ENCODE measurements at places on chromosomes 2 and 18.

DNA sequence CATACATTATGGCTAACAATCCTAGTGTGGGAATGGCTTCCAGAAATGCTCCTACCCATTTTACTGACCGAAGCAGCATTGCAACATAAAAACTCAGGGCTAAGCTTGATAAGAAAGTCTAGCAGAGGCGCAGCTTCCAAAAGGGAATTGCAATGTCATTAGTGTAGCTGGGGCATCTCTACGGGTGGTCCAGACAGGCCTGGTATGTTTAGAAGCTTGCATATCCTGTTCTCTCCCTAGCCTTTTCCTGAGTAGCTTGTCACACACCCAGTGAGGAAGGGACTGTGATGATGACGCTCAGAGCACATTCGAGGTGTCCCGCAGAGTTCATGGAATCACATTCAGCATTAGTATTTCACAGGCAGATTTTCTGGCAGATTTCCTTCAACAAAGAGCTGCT is 38.0 kb upstream of the COL5A2 start:
- DNase-seq, result no peak

GRCh38 chr2:30679426-30680088 is 127.7 kb downstream of the CAPN13 start:
- no peak for DNase-seq

DNA sequence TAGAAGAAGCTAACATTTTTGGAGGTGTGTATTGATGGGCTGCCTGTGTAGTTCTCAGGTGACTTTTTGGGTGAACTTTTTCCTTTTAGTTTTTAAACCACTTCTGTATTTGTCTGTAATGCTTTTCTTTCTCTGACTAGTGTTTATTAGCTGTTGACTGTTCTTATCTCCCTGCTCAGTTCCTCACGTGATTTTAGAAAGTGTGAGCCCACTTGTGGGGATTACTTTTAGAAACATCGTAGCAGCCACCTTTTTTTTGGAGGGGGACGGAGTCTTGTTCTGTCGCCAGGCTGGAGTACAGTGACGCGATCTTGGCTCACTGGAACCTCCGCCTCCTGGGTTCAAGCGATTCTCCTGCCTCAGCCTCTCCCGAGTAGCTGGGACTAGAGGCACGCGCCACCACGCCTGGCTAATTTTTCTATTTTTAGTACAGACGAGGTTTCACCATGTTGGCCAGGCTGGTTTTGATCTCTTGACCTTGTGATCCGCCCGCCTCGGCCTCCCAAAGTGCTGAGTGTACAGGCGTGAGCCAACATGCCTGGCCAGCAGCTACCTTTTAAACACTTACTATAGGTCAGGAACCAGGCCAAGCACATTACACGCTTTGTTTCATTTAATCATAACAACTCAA is 9.2 kb upstream of the CDKL4 start:
- no peak for DNase-seq

- no peak for DNase-seq
These were observed 4.3 kb downstream of the GPR17 start for GRCh38 chr2:127650041-127650784.

DNA sequence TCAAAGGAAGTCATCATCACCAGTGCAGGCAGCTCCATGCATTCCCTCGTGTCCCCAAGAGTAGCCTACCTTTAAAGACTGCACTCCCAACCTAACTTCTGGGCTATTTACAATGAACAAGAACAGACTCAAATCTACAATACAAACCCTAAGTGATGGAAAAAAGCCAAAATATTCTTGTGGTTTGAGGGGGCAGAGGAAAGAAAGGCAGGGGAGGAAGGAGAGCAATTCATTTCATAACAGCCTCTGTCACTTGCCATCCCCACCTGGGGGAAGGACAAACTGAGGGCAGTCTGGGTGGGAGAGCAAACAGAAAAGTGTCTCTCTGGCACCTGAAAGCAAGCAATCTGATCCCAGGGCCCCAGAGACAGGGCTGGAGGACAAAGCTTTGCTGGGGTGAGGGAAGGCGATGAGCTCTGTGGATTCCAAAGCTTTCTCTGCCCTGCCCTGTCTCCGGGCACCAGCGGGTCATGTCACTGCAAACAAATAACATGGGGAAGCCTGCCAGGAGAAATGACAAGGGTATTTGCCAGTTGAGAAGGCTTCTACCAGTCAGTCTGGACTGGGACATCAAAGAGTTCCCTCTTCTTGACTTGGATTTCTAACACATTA is 528.0 kb upstream of the TNP1 start:
- DNase-seq, result no peak

GRCh38 chr2:235165631-235166030 is 213.8 kb downstream of the SH3BP4 start:
- DNase-seq, result no peak

- DNase-seq, result no peak
These were observed 251.5 kb upstream of the MEX3C start for GRCh38 chr18:51448949-51449348.

DNA sequence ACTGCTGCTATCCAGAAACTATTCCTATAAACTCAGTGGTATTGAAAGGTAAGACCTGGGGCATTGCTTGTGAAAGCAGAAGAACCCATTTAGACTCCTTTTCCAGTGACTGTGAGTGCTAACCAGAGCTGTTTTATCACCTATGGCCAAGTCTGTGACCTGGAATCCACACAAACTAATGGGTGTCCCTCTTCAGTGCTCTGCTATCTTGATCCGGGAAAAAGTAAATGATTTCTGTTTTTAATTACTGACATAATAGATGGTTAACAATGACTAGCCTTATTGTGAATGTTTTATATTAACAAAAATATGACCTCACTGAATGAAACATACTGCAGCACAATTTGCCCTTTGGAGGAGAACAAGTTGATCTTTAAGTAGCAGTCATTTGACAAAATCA is 251.6 kb upstream of the MC4R start:
- DNase-seq, result no peak

- DNase-seq, result peak; percentile 31
These were observed 150.4 kb upstream of the ITGA4 start for GRCh38 chr2:181306785-181307184.

DNA sequence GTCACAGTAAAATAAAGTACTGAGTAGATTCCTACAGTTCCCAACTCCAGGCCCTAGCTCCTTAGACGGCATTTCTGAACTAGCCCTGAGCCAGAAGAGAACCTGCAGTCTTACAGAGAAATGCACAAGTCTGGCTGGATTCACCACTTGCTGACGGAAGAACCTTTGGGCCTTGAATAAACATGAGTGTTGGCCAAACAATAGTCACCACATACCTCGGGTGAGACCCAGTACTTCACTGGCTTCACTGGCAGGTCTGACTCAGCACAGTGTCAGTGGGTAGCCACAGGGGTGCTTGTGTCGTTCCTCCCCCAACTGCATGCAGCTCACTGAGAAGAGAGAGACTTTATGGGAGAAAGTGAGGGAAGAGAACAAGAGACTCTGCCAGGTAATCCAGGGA is 88.9 kb downstream of the TMEM185B start:
- no peak for DNase-seq

DNA sequence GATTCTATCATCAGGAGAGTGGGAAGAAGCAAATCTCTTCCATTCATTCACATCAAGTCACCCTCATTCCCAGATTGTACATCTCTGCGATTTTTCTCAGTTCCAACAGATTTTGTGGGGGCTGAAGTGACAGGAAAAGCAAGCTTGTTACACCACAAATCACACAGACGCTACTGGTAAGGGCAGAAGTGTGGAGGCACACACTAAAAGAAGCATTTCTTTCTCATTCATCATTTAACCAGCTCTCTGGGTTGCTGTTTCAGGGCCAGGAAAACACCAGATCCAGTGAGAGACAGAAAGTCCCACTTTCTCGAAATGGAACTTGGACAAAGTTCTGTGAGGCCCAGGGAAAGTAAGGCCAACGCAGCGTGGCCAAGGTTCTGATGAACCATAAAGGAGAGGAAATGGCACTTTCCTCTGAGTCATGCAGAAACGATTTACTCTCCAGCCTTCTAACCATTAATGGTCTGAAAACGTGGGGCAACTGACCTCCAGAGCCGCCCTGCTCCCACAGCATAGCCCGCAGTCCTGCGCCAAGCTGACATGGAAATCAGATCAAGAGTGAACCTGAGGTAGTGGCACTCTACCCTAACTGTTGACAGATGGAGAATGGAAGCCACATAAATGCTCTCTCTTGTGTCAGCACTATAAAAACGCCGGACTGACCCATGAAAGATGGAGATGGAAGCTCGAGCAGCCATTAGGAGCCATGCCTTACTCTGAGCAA is 191.0 kb downstream of the C1D start:
- DNase-seq, result no peak

- DNase-seq, result no peak
These were observed 4.9 kb upstream of the SIX2 start for GRCh38 chr2:45014016-45014702.

GRCh38 chr2:71001592-71001927 is 6.9 kb upstream of the TEX261 start:
- no peak for DNase-seq

DNA sequence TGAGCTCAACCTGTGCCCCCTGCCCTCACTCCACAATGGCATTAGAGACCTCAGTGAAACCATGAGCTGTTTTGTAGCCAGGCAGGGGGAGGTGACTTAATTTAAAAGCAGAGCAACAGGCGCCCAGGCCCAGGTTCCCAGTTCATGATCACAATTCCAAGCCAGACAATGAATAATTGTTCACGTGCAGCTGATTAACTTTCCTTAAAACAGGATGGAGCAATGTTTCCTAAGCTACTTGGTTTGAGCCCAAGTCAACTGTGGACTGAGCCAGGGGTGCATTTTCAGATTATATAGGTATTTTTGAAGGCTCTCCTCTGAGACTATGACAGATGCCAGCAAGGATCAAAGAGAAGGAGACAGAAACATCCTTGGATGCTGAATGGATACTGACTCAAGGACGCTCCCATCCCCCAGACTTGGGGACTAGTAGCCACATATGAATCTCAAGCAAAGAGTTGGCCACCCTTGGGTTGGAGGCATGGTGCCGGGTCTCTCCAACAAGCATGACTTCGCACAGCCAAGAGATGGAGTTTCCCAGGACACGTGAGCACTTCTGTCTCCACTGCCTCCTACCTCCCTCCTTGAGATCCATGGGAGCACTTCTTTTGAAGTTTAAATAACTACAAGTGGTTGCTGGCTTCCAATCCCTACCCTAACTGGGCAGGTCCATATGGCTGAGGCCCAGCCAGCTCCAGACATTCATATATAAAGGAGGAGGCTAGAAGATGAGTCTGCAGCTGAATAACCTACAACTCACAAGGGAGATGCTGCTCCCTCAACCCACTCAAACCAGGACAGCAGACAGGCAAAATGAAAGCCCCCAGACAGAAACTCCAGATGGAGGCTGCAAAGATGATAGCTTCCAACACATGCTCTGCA is 12.7 kb downstream of the SMAD7 start:
- no peak for DNase-seq

DNA sequence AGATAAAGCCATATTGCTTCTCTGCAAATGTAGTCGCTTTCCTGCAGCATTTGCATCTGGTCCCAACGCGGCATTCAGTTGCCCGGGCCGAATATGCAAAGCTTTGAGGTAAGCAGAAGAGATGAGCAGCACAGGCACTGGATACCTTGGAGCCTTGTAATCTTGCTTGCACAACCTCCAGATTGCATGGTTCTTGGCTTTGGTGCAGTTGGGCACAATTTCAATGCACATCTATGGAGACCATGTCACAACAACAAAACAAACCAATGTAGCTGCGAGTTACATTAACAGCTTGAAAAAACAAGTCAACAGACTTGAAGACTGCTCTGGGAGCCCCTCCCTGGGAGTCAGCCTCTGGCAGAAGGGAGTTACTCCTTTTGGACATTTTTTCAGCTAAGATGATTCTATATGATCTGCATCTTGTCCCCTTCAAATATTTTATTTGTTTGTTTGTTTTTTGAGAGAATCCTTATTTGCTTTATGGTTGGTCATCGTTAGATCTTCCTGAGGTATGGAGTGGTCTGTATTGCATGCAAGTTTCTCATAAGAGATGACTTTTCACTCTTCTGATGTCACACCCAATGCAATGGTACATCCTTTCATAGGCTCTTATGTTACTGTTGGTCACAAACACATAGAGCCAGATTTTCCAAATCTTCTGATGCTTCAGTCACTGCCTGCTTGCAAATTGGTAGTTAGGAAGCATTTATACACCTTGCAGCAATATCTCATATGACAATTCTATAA is 113.5 kb downstream of the EFEMP1 start:
- no peak for DNase-seq

GRCh38 chr2:138187221-138187620 is 222.9 kb downstream of the HNMT start:
- DNase-seq, result no peak

DNA sequence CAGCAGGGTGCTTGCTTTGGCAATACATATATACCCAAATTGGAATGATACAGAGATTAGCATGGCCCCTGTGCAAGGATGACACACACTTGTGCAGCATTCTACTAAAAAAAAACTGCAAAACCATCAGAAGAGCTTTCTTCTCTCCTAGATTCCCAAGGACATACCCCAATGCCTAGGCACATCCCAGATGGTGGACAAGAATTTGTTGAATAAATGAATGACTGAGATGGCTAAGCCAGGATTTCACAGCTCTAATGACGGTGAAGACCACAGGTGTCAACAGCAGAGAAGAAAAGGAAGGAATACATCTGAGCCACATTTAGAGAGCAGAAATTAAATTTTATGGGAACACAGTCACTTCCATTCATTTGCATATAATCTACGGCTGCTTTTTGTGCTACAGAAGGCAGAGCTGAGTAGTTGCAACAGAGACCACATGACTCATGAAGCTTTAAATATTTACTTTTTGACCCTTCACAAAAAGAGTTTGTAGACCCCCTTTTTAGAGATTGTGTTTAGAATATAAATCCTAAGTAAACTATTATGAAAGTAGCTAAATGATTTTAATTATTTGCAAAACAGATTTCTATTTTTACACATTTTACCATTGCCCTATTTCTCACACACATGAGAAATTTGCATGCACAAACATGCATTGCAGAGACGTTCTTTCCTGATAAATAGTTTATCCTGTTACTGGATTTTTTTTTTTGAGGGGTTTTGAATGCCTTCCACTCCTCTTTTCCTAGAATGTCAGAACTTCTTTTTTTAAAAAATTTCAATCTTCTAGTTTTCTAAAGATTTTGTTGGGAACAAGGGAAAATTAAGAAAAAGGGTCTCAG is 119.0 kb downstream of the PMAIP1 start:
- DNase-seq, result no peak

- no peak for DNase-seq
These were observed 177.2 kb upstream of the RAB6C start for GRCh38 chr2:129802290-129802689.

GRCh38 chr18:54235871-54236270 is 11.4 kb upstream of the MBD2 start:
- DNase-seq, result no peak

- no peak for DNase-seq
These were observed 24.1 kb downstream of the GREB1L start for GRCh38 chr18:21265971-21266673.

GRCh38 chr2:158189526-158189925 is 87.8 kb downstream of the UPP2 start:
- peak; percentile 21 for DNase-seq

DNA sequence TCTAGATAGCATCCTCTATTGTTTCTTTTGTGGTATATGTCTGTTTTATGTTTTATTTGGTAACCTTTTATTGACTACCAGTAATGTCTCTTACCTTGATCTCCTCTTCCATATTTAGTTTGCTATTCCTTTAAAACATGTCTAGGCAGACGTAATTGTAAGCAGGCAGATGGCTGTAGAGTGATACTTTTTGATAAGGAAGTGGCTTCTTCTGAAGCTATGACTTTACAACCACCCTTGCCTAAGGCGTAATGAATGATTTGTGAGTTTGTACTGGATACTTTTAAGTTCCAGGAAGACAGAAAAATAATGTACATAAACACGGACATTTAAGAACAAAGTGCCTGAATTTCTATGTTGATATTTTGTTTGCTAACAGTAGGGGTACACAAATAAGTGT is 85.6 kb downstream of the ZNF804A start:
- DNase-seq, result no peak

All from naive B cell (primary cell).